ENCODE measurements at places on chromosomes 7 and 10.

- DNase-seq, result no peak
Observed at GRCh38 chr7:12895296-12895695, 207.9 kb downstream of the ARL4A start.

GRCh38 chr10:75717126-75717916 lies 285.9 kb downstream of the LRMDA start:
- DNase-seq, result peak; percentile 80

DNA sequence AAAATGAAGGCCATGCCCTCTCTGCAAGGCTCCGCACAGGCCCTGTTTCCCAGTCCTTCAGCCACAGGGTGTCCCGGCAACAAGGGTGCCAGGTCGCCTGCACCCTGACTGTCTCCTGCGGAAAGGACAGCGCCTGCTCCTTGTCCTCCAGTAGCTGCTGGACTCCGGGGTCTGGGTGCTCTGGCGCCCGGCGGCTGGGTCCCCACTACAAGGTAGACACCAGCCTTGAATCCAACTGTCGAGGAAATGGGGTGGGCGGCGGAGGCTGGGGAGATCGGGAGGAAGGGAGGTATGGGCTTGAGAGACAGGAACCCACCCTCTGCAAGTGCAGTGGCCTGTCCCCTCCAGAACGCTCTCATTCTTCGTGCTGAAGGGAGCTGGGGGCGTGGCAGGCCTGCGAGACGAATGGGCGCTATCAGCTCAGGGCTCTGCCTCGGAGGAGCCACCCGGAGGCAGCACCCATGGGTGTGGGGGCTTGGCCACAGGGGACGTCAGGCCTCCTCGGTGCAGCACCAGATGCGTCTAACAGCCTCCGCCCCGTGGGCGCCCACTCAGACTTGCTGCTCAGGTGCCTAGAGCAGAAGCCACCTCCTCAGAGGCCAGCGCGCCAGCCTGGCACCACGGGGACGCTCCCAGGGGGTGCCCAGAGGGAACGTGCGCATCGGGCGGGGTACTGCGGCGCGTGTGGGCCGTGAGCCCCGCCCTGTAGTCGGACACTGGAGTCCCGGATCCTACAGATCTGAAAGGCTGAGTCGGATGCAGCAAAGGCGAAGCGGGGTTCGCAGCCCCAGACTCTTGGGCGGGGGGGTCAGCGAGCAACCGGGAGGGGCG lies 15.6 kb downstream of the ADAM8 start:
- no peak for DNase-seq

DNA sequence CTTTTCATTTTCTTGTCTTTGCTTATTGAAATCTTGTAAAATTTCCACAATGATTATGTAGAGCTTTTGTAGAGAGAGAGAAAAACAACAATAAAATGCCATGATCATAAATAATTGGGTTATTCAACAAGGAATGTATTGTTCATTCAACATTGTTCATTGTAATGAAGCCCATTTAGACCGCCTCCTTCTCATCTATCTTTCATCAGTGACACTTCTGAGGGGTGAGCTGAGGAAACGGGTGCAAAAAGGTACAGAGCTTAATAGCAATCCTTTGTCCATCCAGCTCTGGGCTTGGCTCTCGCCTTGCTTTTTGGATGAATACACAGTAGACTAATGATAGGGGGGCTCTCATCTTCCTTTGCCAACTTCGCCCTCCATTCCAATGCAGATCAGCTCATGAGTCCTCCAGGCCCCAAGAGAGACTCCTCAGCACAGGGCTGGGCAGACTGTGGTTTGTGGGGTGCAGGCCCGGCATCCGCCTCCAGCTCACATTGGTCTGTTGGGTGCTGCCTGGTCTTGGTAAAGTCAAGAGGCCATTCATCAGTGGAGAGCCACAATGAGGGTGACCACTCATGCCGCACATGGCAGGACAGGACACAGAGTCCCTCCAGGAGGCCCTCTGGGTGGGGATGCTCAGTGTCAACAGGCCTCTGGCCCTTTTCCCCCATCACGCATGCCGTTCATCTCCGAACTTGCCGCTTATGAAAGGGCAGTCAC lies 17.9 kb upstream of the PPA1 start:
- no peak for DNase-seq

GRCh38 chr7:26425655-26426054 lies 134.0 kb downstream of the SNX10 start:
- no peak for DNase-seq

- DNase-seq, result no peak
Observed at GRCh38 chr7:54874804-54875203, 115.8 kb upstream of the SEC61G start.

DNA sequence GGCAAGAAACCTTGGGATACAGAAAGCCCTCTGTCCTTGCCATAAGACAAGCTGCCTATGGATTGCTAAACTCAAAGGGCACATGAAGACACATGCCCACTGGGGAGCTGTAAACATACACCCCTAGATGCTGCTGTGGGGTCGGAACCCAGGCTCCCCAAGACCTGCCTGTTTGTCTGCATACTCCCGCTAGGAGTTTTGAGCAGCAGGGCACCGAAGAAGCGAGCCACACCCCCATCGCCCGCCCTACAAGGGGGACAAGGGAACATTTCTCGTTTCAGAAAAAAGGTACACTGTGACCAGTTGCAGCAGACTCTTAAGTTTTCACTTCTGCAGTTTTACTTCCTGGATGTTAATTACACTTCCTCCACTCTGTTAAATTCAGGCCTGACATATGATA lies 680.2 kb upstream of the GHITM start:
- no peak for DNase-seq

- DNase-seq, result no peak
Observed at GRCh38 chr7:108012499-108013430, 9.8 kb upstream of the LAMB1 start.

DNA sequence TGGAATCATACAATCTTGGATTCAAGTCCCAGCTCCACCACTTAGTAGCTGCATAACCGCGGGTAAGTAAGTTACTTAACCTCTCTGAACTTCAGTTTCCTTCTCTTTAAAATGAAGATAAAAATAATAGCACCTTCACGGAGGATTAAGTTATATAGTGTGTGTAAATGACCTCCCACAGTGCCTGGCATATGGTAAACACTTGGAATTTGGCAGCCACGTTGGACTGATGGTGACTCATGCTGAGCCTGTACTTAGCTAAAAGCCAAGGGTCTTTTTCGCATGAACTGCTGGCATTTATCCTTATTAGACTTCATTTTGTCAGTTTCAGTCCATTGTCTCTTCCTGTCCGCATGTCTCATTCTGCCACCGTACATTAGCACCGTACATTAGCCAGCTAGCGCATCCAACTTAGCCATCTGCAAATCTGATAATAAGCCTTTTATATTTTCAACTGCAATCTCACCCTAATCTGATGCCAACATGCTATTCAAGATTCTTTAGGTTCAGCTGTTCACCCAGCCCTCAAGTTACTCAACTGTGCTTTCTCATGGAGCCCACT lies 11.2 kb downstream of the SLC13A4 start:
- DNase-seq, result no peak

GRCh38 chr7:139451638-139452037 lies 31.8 kb downstream of the KLRG2 start:
- no peak for DNase-seq

- no peak for DNase-seq
Observed at GRCh38 chr10:84348860-84349259, 20.5 kb downstream of the CCSER2 start.

- no peak for DNase-seq
Observed at GRCh38 chr7:101922631-101923601, 105.5 kb downstream of the CUX1 start.

DNA sequence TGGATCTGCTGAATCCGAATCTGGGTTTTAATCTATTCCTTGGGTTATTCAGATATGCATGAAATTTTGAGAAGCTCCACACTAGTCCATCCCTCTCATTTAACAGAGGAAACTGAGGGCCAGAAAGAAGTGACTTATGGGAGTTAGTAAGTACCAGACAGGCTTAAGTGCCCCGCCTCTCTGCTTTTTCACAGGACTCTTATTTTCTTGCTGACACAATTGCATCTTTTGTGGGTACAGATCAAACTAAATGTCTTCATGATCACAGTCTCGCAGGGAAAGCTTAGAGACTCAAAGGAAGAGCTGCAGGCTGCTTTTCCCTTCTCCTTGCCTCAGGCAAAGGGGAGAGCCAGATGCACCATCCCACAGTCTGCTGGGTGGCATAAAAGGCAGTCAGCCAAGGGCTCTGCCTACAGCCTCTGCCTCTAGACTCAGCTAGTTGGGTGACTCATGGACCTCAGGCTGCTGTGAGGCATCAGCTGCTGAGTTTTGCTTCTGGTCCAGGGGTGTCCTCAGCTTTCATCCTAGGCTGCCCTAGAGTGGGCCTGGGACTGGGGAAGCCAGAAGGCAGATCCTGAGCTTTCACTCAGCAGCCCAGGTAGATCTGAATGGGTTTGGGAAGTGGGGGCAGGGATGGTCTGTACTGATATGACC lies 11.6 kb downstream of the GOLGA7B start:
- no peak for DNase-seq

GRCh38 chr7:112140600-112140999 lies 65.6 kb downstream of the DOCK4 start:
- no peak for DNase-seq

GRCh38 chr10:24292304-24293293 lies 83.7 kb downstream of the KIAA1217 start:
- DNase-seq, result no peak

GRCh38 chr10:64503429-64503828 lies 982.2 kb downstream of the REEP3 start:
- no peak for DNase-seq

DNA sequence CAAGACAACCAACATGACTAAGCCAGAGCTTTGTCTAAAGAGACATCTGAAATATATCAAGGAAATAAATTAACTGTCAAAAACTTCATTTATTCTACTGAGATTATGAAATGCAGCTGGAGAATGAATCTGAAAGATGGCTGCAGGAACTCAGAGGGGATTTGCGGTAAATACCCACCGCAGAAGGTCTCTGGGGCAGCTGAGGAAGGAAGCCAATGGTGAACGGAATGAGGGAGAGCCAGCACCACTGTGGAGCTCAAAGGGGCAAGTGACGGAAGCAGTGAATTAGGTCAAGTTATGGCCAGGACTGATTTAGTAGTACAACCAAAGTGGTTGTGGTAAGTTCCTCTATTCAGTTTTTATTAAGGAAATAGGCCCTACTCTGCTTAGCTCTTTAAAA lies 215.3 kb upstream of the GLI3 start:
- DNase-seq, result no peak

DNA sequence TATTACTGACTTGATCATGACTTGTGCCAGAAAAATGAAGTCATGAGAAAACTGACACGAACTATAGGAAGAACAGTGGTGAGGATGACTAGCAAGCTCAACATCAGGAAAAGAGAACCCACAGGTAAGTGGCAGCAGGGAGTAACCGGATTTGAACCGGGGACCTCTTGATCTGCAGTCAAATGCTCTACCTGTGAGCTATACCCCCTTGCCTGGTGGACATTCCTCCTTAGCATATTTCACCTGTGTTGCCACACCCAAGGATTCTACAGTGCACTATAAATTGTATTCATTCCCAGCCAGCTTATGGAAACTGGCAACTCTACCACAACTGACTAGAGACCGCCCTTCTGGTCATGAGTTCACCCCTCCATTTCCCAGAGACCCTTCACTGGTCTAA lies 97.5 kb upstream of the ZNF746 start:
- no peak for DNase-seq

- no peak for DNase-seq
Observed at GRCh38 chr10:33459602-33460001, 125.1 kb upstream of the NRP1 start.

DNA sequence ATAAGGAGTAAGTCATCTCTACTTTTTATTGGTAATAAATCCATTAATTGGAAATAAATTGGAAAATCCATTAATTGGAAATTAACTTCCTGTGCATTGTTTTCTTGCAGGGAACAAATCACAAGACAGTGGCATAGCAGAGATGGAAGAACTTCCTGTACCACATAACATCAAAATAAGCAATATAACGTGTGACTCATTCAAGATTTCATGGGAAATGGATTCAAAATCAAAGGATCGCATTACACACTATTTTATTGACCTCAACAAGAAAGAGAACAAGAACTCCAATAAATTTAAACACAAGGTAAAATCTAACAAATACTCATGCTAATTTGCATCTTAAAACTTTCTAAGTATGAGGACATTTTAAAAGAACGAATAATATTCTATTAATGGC lies 57.8 kb downstream of the PHYHIPL start:
- no peak for DNase-seq

DNA sequence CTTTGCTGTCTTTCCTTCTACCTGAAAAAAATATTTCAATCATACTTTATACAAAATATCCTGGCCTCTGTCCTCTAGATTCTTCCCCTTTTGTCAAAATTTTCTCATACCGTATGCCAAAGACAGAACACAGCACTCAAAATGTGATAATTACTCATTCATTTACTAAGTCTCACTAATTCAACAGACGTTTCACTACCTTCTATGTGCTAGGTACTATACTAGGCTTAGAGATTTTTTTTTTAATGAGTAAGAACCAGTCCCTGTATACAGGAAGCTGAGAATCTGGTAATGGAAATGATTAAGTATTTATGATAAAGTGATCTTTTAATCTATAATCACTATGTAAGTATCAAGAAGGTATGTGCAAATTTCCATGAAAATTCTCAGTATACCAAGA lies 128.0 kb downstream of the ELAPOR2 start:
- no peak for DNase-seq

DNA sequence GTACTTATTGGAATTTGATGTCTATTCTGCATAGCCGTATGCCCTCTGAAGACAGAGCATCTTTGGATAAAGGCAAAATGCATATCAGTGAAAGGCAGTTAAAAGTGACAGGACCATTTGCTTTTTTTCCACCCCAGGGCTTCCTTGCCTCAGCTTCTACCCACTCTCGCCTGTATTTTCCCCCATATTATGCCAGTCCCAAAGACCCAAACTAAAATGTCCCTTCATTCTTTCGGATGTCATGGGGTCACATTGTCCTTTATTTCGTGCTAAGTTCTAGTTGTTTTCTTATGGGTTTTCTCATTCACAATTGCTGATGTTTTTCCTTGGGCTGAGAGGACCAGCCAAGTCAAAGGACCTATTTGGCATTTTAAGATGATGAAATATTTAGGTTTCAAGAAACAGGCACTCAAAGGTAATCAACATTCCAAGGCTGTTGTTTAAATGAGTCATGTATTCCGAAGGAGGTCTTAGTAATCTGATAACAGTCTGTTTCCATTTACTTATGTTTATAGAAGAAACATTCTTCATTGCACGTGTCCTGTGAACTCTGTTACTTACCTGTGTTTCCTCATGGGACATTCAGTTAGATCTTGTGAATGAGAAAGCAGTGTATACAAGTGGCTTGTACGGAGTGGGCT lies 74.1 kb downstream of the DNAH11 start:
- no peak for DNase-seq

DNA sequence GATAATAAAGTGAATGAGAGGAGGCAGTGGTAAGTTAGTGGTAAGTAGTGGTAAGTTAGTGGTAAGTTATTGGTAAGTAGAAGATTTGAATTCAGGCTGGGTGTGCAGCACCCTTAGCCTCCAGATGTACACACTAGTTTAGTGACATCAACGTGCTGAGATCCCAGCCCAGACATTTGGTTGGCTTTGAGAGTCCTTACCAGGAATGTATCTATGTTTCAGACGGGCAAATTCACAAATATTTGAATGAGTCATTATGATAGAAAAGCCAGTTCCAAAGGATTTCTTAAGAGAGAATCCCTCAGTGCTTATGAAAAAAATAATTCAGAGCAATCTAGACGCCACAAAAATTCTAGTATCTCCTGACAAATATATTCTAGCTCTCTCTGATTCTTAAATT lies 70.0 kb downstream of the ARL4A start:
- DNase-seq, result no peak
